ENCODE measurements at places on chromosomes 1 and 21. TPM values are rescaled to one million over a fixed set of nuclear protein-coding genes. Genes with fewer than 3 reads are reported as not detected.

- H3K4me1 ChIP-seq, result peaks cover 5% of the 10 kb centered on the region
- no peak overlapping the region for H3K27ac ChIP-seq
- peaks cover 18% of the 10 kb centered on the region for H3K36me3 ChIP-seq
- no peaks in the 10 kb centered on the region for H3K27me3 ChIP-seq
- DNase-seq, result no peak
These were observed 27.8 kb downstream of the OSBPL9 start for GRCh38 chr1:51644533-51645197.

- no peaks in the 10 kb centered on the region for H3K36me3 ChIP-seq
- no peak for DNase-seq
- no peaks in the 10 kb centered on the region for H3K27me3 ChIP-seq
- no peaks in the 10 kb centered on the region for H3K4me1 ChIP-seq
These were observed 67.4 kb upstream of the CNIH3 start for GRCh38 chr1:224548676-224549075.

Gene RIPPLY3
- total RNA-seq, result 0.10 TPM

GRCh38 chr21:24844671-24845070 lies 762.6 kb downstream of the MRPL39 start:
- H3K27ac ChIP-seq, result no peak overlapping the region
- no peaks in the 10 kb centered on the region for H3K4me1 ChIP-seq
- no peak for DNase-seq
- no peak overlapping the region for H3K4me3 ChIP-seq

Gene YARS1
- 267 TPM for total RNA-seq

DNA sequence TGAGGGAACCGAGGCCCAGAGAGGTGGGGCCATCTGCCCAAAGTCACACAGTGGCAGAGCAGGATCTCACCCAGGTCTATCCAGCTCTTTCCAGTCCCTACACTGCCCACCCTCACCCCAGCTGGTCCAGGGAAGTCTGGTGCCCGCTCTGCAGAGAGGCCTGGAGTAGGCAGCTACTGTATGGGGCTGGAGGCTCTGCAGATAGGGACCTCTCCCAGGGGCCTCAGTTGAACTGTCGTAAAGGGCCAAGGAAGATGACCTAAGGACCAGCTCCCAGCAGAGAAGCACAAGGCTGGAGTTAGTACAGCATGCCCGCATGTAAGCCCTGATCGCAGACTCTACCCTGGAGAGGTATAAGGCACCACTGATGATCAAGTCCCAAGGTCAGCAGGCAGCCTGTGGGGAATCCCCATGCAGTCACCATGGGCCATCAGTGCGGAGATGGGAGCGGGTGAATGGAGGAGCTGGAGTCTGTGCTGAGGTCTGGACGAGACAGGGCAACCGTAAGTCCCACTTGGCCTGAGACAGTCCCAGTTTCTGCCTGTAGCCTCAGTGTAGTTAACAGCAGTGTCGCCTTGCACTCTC lies 320.2 kb downstream of the MATN1 start:
- no peaks in the 10 kb centered on the region for H3K4me1 ChIP-seq
- no peak overlapping the region for H3K4me3 ChIP-seq
- no peak for DNase-seq
- no peaks in the 10 kb centered on the region for H3K36me3 ChIP-seq

DNA sequence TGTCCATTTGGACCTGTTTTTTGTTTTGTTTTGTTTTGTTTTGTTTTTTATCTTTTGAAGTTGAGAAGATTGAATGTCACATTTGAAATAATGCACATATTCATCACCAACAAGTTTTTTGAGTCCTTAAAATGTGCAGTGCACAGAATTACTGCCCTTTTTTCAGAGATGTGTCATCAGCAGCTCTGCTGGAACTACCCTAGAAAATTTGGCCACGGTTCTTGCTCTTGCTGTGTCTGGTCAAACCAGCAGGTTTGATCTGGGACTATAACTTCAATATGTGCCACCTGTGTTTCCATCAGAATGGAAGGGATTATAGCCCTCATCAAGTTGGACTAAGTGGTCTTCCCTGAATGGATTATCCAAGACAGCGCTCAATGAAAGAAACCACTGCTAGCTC lies 24.1 kb upstream of the CNN3 start:
- no peak overlapping the region for H3K4me3 ChIP-seq
- DNase-seq, result no peak
- no peak overlapping the region for H3K27ac ChIP-seq
- no peaks in the 10 kb centered on the region for H3K4me1 ChIP-seq
- peaks cover 2% of the 10 kb centered on the region for H3K36me3 ChIP-seq
- no peaks in the 10 kb centered on the region for H3K27me3 ChIP-seq

- H3K36me3 ChIP-seq, result no peaks in the 10 kb centered on the region
- DNase-seq, result no peak
- peaks cover 11% of the 10 kb centered on the region for H3K4me1 ChIP-seq
- H3K27ac ChIP-seq, result no peak overlapping the region
- H3K4me3 ChIP-seq, result no peak overlapping the region
- peaks cover 36% of the 10 kb centered on the region for H3K27me3 ChIP-seq
These were observed 3.2 kb upstream of the LRRN2 start for GRCh38 chr1:204688776-204689175.

DNA sequence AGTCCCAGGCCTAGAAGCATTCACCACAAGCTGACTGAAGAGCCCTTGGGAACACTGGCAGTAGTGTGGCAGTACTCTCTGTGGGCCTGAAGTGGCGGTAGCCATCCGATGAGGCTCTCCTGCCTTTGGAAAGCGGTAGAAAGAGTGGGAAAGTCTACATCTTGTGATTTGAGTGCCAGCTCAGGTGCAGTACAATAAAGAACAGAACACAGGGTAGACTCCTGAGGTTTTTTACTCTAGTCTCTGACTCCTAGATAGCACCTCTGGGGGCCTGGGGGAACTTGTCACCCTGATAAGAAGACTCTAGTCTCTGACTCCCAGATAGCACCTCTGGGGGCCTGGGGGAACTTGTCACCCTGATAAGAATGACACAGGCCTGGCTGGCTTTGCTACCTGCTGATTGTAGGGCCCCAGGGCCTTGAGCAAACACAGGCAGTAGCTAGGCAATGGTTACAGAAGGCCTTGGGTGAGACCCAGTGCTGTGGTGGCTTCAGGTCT lies 18.0 kb upstream of the IL20 start:
- no peak for DNase-seq
- no peak overlapping the region for H3K27ac ChIP-seq
- peaks cover 3% of the 10 kb centered on the region for H3K27me3 ChIP-seq
- no peaks in the 10 kb centered on the region for H3K36me3 ChIP-seq
- H3K4me1 ChIP-seq, result no peaks in the 10 kb centered on the region

DNA sequence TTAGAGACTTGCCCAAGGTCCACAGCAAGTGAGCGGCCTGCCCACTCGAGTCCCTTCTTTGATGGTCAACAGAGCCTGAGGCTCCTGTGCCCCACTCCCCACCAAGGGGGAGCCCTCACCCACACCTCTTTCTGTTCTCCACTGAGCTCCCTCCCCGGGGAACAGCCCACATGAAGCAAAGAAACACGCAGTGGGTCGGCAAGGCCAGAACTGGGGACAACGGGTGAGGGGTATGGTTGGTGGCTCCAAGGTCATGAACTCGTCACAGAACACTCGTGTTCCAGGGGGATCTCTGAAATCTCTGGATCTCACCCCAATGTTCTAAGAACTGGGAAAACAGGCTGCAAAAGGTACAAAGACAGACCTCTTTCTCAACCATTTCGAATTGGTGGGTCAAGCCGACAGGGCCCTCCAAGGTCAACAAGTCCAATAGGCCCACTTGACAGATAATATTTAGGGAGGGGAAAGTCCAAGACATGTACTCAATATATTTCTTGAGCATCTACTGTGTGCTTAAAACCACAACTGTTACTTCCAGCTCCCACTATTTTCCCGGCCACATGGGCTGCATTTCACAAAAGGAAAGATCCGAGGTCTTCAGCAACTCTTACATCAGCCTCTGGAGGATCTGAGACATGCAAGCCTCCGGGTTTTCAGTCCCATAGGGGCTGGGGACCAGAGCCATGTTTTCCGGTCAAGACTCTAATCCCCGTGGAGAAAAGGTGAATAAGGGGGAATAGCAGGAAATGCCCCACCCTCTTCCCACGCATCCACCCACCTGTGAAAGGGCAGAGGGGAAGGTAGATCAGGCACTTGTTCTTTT lies 1.1 kb upstream of the RAP1GAP start:
- H3K4me3 ChIP-seq, result no peak overlapping the region
- no peaks in the 10 kb centered on the region for H3K36me3 ChIP-seq
- H3K4me1 ChIP-seq, result no peaks in the 10 kb centered on the region
- no peak for DNase-seq
- peaks cover 32% of the 10 kb centered on the region for H3K27me3 ChIP-seq

GRCh38 chr1:236354330-236355147 lies 39.5 kb upstream of the EDARADD start:
- peaks cover 1% of the 10 kb centered on the region for H3K36me3 ChIP-seq
- no peak overlapping the region for H3K4me3 ChIP-seq
- H3K27ac ChIP-seq, result no peak overlapping the region
- DNase-seq, result no peak
- H3K27me3 ChIP-seq, result peaks cover 21% of the 10 kb centered on the region

Gene HSD3B1
- total RNA-seq, result not detected

Gene RPL5
- total RNA-seq, result 1,713 TPM

Gene CFAP74
- 0.46 TPM for total RNA-seq

GRCh38 chr1:57489358-57490036 lies 65.6 kb upstream of the DAB1 start:
- no peak overlapping the region for H3K27ac ChIP-seq
- no peaks in the 10 kb centered on the region for H3K4me1 ChIP-seq
- H3K36me3 ChIP-seq, result no peaks in the 10 kb centered on the region
- peaks cover 5% of the 10 kb centered on the region for H3K27me3 ChIP-seq

GRCh38 chr1:164772635-164773034 lies 213.7 kb downstream of the PBX1 start:
- no peak overlapping the region for H3K4me3 ChIP-seq
- DNase-seq, result no peak
- no peaks in the 10 kb centered on the region for H3K27me3 ChIP-seq
- H3K4me1 ChIP-seq, result no peaks in the 10 kb centered on the region
- H3K36me3 ChIP-seq, result no peaks in the 10 kb centered on the region

Gene AMPD1
- not detected for total RNA-seq

- peaks cover 11% of the 10 kb centered on the region for H3K4me1 ChIP-seq
- peaks cover 30% of the 10 kb centered on the region for H3K27me3 ChIP-seq
- H3K27ac ChIP-seq, result no peak overlapping the region
- no peak for DNase-seq
These were observed 60.6 kb downstream of the RIPK4 start for GRCh38 chr21:41706263-41706639.

GRCh38 chr1:80225510-80225909 lies 1219.0 kb upstream of the ADGRL4 start:
- no peaks in the 10 kb centered on the region for H3K4me1 ChIP-seq
- H3K4me3 ChIP-seq, result no peak overlapping the region
- H3K27me3 ChIP-seq, result no peaks in the 10 kb centered on the region
- no peaks in the 10 kb centered on the region for H3K36me3 ChIP-seq
- H3K27ac ChIP-seq, result no peak overlapping the region
- DNase-seq, result no peak

- peaks cover 44% of the 10 kb centered on the region for H3K4me1 ChIP-seq
- DNase-seq, result no peak
- H3K27me3 ChIP-seq, result peaks cover 3% of the 10 kb centered on the region
- no peak overlapping the region for H3K27ac ChIP-seq
These were observed 9.6 kb upstream of the RGS1 start for GRCh38 chr1:192565946-192566345.

GRCh38 chr1:246420300-246420699 lies 86.8 kb downstream of the SMYD3 start:
- no peak overlapping the region for H3K27ac ChIP-seq
- H3K4me1 ChIP-seq, result peaks cover 6% of the 10 kb centered on the region
- peaks cover 24% of the 10 kb centered on the region for H3K36me3 ChIP-seq

Gene TNNT2
- total RNA-seq, result not detected

Gene KIF17
- total RNA-seq, result not detected

Gene ORC1
- 54.3 TPM for total RNA-seq

Gene ADGRB2
- total RNA-seq, result 0.08 TPM

DNA sequence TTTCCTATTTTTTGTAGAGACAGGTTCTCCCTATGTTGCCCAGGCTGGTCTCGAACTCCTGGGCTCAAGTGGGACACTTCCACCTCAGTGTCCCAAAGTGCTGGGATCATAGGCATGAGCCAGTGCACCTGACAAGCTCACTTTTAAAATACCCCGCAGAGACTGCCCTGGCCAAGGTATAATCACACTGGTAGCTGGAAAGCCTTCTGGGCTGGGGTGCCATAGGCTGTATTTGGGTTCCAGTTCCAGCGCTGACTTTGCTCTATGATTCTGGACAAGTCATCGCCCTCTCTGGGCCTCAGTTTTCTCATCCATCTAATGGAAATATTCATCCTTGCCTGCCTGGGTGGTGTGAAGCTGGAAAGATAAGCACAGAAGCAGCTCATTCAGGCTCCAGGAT lies 10.4 kb downstream of the LDLRAD1 start:
- H3K27ac ChIP-seq, result no peak overlapping the region
- DNase-seq, result no peak
- no peak overlapping the region for H3K4me3 ChIP-seq
- H3K36me3 ChIP-seq, result no peaks in the 10 kb centered on the region

GRCh38 chr1:200969726-200970561 lies 53.6 kb downstream of the KIF21B start:
- peak overlapping the region; percentile 78 for H3K27ac ChIP-seq
- DNase-seq, result peak; percentile 81
- no peak overlapping the region for H3K4me3 ChIP-seq
- H3K27me3 ChIP-seq, result no peaks in the 10 kb centered on the region

Gene ARHGEF16
- not detected for total RNA-seq
